Foreskin keratinocyte (primary cell): ENCODE measurements at places on chromosomes 5 and 9. TPM values are rescaled to one million over a fixed set of nuclear protein-coding genes. Genes with fewer than 3 reads are reported as not detected.

The C1QTNF3 gene
- total RNA-seq: 0.32 and 0.41 TPM in 2 replicates

The PCDHGA5 gene
- total RNA-seq: 0.03 TPM in 1 of 2 replicates, not detected in the other

The RNF183 gene
- not detected in 2 replicates for total RNA-seq

The ANKRD31 gene
- 0.07 and 0.10 TPM in 2 replicates for total RNA-seq

The HAVCR2 gene
- total RNA-seq: not detected in 2 replicates

The PITX1 gene
- 0.56 and 0.99 TPM in 2 replicates for total RNA-seq

The WDR31 gene
- 0.71 and 1.5 TPM in 2 replicates for total RNA-seq

The MYORG gene
- 6.5 and 7.7 TPM in 2 replicates for total RNA-seq

The BTNL9 gene
- 0.04 TPM in 1 of 2 replicates, not detected in the other for total RNA-seq

The TMEM250 gene
- 33.5 and 34.0 TPM in 2 replicates for total RNA-seq

The KCNV2 gene
- total RNA-seq: not detected in 2 replicates

The IFNA21 gene
- total RNA-seq: not detected in 2 replicates

The SPINK4 gene
- total RNA-seq: not detected in 2 replicates

The LURAP1L gene
- total RNA-seq: 3.6 TPM in 2 replicates

The OR1L1 gene
- total RNA-seq: not detected in 2 replicates
